Stimulated activated CD4-positive, alpha-beta T cell treated with anti-CD3 and anti-CD28 coated beads, Interleukin-1b, Interleukin-23, amount 100 ng/mL, for 1 hour (primary cell): ENCODE measurements at places on chromosomes 5 and 9.

DNA sequence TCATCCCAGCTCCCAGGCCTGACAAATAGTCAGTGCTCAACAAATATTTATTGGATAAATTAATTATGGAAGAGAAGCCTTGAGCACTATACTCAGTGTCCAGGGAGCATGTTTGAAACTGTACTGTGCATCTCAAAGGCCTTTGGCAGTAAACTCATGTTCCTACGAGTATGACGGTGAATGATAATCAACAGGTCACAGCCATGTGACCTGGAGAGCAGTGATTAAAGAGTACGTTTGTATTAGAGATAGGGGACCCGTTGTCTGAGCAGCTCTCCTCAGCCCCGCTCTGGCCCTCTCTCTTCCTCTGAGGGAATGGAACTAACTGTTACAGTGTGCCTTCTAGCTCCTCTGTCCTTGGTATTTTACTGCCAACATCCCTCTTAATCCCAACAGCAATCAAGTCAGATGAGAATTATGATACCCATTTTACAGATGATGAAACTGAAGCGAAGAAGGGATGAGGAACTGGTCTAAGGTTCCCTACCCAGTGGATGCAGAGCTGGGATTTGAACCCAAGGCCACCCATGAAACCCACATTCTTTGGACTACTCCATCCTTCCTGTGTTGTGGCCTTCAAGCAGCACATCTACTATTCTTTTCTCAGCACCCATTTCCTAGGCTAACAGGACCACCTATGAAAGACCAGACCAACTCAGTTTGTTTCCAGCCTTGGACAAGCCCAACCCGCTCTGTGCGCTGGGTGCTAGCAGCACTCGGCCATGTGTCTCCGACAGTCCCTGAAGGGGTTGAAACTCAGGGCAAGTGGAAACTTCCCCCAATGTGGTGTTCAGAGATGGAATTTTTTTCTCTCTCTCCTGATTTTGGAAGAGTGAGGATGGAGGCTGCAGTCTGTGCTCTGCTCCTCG lies 34.9 kb downstream of the SPRY4 start:
- no peak for DNase-seq

GRCh38 chr9:107404161-107404560 lies 85.4 kb downstream of the KLF4 start:
- no peak for DNase-seq

DNA sequence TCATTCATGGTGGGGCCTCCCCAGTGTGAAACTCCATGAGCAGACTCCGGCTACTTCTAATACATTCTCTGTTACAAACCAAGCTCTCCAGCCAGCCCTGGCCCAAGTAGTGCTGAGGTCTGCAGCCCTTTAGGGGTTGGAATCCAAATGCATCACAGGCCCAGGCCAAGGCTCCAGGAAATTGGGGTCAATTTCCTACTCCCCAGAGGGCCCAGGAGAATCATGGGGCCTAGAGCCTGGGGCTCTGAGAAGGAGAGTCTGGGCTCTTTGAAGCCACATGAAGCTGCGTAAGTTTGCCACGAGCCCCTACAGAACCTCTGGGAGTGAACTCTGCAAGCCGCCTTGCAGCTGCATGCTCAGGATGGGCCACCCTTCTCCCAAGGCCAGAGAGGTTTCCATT lies 206.4 kb downstream of the PAPPA start:
- no peak for DNase-seq

DNA sequence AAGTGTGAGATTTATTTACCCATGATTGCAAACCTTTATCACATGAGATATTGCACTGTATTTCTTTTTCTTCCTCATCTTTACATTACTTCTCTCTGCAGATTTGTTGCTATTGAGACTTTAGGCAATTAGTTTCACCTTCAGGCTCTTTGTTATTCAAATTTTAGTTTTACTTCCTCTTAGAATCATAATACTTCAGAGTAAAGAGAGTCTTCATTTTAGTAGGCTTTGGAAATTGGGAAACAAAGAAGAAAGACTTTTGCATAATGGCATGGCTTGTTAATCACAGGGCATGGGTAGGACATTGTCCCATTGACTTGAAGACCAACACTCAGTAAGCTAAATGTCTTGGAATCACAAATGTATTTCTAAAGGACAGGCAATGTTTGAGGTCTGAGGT lies 1.2 kb upstream of the PCDHGA5 start:
- DNase-seq = no peak

DNA sequence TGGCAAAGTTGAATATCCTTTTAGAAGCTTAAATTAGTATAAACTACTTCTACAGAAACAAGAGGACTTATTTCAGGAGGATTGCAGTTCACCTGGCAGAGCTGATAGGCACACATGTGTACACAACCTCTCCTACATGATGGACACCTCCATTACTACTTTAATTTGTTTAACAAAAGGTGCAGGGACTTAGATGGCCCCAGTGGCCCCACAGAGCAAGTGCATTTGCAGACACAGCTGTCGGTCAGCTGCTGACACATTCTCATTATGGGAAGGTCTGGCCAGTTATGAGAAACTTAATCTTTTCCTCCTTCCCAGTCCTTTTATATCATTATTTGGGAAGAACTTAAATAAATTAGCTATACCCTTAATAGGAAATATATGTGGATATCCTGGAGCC lies 28.3 kb downstream of the TDRD7 start:
- no peak for DNase-seq
